CD4-positive, alpha-beta T cell treated with Interleukin-17A for 1 hour (primary cell): ENCODE measurements at places on chromosomes 12 and 14.

DNA sequence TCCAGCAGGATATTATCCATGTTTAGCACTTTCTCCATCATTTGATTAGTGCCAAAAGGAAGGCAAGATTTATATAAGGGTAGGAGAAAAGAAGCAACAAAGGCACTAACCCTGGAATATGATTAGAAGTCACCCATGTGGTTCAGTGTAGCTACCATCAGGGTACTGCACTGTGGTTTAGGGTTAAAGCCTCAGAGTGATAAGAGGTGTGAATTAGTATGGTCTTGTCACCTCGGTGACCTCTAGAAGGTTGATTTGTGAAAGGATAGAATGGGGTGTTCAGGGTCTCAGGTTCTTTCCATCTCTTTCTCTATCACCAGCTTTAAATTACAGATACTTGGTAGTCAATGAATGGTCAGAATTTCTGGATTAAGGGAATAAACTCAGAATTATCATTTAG, 103.0 kb upstream of the TMTC2 start:
- no peak for DNase-seq

- no peak for DNase-seq
These were observed 38.6 kb upstream of the ACSM4 start for GRCh38 chr12:7265251-7265650.

DNA sequence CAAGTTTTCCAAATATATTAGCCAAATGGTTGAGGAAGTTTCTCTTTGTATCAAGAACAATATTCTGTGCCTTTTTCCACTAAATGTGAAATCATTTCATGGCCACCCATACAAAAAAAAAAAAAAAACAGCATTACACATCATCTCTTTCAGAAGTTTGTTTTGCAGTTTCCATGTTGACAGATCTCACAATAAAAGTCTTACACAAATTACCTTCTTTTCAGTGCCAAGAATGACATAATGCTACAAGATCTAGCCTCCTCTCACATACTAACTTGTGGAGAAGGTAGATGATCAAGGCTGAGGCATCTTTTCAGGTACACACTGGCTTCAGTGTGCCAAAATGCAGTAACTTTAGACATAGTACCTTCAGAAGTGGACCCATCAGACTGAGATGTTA, 35.3 kb downstream of the PRKD1 start:
- DNase-seq, result no peak

DNA sequence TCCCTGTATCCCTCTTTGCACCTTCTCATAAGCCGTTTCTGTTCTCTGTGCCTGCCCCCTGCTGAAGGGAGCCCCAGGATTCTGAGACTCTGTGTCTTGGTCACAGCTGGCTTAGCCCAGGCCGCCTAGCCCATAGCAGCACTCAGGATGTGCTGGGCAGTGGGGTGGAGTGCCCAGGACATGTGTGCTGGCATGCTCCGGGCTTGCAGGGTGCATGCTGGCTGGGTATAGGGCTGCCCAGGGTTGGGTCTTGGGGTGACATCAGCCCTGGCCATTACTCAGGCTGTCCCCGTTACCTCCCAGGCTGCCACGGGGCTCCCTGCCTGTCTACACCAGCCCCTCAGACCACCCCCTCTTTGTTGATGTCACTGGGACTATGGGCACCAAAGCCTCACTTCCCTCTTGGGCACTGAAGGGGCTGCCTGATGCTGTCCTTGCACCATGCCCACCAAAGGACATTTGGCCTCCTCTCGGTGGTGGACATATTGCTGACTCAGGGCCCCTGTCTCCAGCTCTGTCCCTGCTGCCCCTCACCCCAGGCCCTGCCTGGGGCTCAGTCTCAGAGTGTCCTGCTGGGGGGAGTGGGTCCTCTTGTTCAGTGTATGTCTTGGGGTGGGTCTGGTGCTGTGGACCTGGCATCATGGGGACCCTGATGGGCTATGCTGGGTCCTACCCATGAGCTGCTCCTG, 2.4 kb downstream of the CEP170B start:
- DNase-seq, result no peak

DNA sequence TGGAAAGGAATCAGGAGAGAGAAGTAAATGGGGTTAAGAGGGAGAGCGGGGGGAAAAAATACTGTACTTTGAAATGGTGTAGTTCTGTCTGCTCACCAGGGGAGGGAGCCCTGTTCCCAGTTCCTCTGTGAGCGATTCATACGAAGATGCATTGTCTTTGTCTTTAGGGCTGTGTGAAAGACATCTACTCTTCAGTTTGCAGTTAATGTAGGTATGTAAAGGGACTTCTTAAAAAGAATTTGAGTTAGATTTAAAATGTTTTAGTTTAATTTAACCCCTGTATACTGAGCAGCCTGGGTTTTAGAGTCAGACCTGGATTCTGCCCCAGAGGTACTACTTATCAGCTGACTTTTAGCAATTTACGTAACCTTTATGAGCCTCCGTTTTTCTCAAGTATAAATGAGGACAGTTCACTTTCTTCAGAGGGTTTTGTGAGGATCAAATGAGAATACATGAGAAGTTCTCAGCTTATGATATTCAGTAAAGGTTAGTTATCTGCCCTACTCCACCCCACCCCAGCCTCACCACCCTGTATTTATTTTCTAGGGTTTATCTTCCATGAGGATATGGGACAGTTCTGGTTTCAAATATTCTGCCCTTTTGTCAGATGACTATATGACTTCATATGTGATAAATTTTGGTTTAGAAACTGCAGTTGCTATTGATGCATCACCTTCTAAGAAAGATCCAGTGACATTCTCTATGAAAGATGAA, 82.5 kb upstream of the EVL start:
- peak; percentile 80 for DNase-seq

DNA sequence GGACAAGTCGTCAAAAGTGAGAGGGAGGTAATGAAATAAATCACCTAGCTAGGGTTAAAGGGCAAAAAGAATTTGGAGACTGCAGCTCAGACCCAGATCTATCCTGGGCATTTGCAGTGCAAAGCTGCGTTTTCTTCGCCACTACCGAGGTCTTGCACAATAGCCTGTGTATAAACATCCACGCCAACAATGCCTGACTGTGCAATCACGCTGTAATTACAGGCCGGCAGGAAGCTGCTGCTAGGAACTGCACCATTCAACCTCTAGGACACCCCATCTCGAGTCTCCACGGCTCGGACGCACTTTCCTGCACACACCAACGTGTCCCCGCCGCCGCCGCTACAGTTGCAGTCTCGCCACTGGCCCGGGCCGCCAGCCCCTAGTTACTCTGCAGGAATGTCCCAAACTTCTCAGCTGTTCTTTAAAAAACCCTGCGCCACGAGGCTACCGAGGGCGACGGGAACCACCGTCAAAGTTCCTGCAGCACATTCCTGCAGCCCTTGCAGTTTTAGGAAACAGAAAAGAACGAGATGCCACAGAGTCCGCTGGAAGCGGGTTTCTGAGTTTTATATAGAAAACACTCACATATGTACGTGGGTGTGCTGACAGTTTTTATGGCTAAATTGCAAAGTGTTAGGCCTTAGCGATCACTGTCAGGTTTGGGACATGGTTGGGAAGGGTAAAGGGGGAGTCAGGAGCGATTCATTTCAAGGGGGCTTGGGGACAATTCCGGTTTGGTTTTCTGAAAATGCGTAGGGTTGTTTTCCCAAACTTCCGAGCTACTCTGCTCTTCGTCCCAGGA, 65.6 kb upstream of the PTGR2 start:
- DNase-seq, result peak; percentile 69

GRCh38 chr12:108313241-108313605, 25.9 kb downstream of the CMKLR1 start:
- no peak for DNase-seq

DNA sequence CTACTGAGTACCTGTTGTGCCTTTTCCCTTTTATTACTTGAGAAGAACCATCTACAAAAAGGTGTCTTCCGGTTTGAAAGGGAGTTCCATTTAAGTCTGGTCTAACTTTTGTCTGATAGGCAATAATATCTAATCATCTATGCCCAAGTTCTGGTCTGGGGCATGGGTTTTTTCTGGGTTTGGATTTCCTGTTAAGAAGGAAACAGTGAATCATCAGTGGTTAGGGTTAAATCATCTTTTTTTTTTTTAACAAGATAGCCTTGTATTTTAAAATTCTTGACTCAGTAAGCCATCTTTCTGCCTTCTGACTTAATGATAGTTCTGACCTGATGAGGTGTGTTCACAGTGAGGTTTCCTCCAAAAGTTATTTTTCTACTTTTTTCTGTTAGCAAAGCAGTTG, 29.3 kb upstream of the CPNE8 start:
- DNase-seq, result peak; percentile 2

DNA sequence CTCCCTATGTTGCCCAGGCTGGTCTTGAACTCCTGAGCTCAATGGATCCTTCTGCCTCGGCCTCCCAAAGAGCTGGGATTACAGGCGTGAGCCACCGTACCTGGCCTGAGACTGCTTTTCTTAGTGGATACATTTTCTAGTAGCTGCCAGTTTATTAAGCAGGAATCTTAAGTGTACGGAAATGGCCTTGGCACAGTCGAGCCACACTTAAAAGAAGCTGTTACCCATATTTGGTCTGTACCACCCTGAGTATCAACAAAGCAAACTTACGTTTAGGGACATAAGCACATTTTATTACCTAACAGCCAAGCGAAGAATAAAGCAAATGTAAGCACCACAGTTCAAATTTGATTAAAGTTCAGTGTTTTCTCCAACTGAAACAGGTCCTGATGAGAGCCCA, 50.7 kb upstream of the NR2C1 start:
- no peak for DNase-seq

DNA sequence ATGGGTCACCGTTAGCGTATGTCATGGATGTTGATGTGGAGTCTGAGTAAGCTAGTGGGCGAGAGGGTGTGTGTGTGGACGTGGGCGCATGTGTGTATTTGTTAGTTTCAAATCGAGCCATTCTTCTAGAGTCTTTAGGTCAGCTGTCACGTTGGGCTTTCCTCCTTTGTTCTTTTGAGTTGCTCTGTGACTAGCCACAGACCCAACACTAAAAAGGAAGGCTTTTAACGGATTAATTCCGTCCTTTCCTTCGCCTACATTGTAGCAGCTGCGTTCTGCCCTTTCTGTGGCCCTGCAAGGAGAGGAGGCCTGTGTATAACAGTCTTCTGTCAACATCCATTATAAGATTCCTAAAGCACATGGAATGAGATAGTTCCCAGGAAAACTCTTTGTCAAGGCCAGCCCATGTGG, 117.2 kb upstream of the DNM1L start:
- DNase-seq, result no peak

GRCh38 chr14:70822530-70823185, 13.3 kb upstream of the MAP3K9 start:
- no peak for DNase-seq

GRCh38 chr14:92154283-92154942, 32.6 kb downstream of the CPSF2 start:
- no peak for DNase-seq

DNA sequence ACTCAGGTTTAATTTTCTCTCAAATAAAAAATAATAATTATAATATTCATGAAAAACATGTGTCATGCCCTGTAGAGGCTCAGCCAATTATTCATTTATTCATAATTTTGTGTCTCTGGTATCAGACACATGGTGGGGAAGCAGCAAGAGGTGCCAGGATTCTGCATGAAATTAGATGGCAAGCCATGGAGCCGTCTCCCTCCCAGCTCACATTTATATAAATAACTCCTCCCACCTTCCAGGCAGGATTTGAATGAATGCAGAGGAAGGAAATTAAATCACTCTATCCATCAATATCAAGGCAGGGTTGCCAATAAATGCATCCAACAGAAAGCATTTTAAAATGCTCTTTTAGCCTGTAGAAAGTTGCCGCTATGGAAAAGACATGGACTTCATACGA, 98.1 kb downstream of the PTPRR start:
- DNase-seq, result no peak

GRCh38 chr12:110046451-110047187, 1.7 kb downstream of the C12orf76 start:
- DNase-seq, result no peak

GRCh38 chr14:69685218-69685616, 73.8 kb downstream of the SUSD6 start:
- DNase-seq, result no peak

DNA sequence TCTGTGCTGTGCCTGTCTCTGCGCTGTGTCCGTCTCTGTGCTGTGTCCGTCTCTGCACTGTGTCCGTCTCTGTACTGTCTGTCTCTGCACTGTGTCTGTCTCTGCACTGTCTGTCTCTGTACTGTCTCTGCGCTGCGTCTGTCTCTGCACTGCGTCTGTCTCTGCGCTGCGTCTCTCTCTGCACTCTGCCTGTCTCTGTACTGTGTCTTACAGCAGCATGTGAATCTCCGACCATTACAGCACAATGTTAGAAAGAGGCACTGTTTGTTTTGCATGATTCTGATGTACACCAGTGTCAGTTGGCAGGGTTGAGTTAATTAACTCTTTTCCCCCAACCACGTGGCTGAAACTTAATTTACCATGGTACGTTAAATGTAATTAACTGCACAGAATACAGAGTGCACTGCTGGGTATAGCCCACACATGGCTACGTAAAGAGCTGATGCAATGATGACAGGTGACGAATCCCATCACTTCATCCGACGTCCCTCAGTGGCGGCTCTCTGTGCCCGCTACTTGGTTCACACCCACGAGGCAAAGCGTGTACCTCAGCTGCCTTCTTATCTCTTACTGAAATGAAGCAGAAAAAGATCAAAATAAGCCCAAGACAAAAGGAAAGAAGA, 127.7 kb upstream of the SFSWAP start:
- no peak for DNase-seq

GRCh38 chr14:56094076-56094475, 24.1 kb upstream of the PELI2 start:
- no peak for DNase-seq

GRCh38 chr14:104082807-104083206, 2.7 kb upstream of the ASPG start:
- DNase-seq, result no peak

DNA sequence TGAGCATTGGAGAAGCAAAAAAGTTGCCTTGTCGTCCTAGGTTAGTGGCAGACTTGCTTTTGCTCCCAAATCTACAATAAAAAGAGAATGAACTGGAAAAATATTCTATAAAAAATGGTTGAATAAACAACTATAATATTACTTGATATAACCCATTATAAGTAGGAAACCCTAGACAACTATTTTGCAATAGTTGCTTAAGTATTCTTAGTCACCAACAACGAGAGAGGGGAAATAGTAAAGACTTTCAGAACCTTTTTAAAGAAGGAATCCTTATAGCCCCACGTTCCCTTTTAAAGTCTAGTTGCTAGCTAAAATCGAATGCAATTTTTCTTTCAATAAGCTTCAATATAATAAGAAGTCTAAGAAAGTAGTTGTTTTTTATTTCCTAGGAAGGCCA, 17.5 kb downstream of the AQP6 start:
- no peak for DNase-seq

DNA sequence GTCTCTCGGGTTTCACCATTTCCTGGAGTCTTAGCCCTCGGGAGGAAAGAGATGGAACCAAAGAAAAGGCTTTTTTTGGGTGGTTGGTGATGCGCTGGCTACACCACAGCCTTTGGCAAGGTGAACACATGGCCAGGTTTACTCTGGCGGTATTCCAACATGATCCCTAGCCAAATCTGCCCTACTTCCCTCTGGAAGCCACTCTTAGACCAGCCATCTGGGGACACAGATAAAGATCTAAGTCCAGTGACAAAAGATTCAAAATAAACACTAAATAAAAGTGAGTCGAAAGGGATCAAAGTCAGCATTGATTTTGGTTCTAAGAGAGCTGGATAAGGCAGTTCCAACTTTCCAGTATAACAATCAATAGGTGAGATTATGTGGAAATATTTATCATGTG, 694.5 kb downstream of the VRK1 start:
- DNase-seq, result no peak

GRCh38 chr12:124573839-124574786, 6.7 kb upstream of the NCOR2 start:
- no peak for DNase-seq
